Sigmoid colon (tissue), 7 donors: ENCODE measurements at places on chromosomes 1 and 21.

DNA sequence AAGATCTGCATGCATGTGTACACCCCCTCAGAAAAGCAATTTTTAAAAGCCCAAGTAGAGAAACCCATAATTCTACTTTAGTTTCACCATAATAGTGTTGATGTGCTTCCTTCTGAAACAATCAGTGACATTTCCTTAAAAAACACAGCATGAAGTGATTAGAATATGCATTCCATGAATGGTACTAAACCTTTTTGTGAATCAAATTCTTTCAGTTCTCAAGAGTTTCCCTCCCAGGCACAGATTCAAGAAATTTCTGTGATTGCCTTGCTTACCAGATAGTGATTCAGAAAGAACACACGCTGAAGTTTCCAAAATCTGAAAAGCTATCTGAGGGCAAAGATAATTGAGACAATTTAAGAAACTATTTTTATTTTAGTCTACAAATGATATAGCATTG is 136.4 kb upstream of the ADGRL2 start:
- no peak for DNase-seq

GRCh38 chr1:44347280-44347679 is 7.8 kb downstream of the ERI3 start:
- no peak for DNase-seq

- DNase-seq: no peak
Measured at GRCh38 chr1:233078396-233078795, 128.0 kb downstream of the NTPCR start.

DNA sequence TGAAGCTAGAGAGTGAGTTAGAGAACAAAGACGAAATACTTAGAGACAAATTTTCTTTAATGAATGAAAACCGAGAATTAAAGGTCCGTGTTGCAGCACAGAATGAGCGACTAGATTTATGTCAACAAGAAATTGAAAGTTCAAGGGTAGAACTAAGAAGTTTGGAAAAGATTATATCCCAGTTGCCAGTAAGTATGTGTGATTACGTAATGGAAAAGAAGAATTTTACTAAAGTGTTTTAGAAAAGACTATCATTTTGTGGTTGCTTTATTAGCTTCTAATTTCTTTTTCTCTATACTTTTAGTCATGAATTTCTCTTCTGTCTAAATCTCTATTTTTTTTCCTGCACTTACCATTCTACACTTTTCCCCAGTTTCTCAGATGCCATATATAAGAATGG is 26.7 kb downstream of the CCDC18 start:
- no peak for DNase-seq

DNA sequence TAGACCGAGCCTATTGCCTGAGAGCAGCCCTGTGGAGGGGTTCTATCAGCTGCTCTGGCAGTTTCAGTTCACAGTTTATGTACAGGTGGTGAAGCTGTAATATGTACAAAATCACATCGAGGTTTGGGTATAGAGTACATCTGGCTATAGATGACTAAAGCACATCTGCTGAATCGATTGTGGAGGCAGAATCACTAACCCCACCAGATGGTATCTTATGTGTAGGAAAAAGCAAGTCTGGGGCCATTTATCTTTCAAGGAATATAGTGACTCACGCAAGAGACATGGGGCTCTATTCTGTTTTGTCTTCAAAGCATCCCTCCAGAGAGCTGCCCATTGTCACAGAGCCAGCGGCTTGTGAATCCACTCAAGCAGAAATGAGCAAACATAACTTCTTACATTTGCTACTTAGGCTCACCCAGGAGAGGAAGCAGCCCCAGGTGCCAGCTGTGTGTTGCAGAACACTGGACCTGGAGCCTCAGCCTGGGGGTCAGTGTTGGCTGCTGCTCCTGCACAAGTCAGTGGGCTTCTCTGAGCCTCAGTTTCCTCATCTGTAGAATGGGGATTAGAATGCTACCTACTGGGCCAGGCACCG is 21.3 kb downstream of the MIIP start:
- DNase-seq: no peak
